ENCODE measurements at places on chromosomes 5 and 9.

DNA sequence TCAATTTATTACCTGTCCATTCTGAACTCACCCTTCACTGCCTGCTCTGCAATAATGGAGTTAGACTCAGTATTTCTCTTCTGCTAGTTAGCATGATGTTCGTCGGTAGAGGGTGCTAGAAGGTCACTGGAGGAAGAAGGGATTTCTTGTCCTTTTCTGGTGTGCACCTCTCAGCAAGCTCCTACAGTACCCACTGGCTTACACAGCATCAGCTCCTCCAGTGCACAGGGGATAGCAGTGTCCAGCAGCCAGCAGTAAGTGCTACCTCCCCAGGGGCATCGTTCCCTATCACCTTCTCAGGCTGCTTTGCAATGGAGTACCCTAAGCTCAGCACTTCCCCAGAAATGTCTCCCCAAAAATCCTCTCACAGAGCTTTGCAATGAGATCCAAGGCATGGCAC is 45.9 kb upstream of the APC start:
- DNase-seq = peak; percentile 57

DNA sequence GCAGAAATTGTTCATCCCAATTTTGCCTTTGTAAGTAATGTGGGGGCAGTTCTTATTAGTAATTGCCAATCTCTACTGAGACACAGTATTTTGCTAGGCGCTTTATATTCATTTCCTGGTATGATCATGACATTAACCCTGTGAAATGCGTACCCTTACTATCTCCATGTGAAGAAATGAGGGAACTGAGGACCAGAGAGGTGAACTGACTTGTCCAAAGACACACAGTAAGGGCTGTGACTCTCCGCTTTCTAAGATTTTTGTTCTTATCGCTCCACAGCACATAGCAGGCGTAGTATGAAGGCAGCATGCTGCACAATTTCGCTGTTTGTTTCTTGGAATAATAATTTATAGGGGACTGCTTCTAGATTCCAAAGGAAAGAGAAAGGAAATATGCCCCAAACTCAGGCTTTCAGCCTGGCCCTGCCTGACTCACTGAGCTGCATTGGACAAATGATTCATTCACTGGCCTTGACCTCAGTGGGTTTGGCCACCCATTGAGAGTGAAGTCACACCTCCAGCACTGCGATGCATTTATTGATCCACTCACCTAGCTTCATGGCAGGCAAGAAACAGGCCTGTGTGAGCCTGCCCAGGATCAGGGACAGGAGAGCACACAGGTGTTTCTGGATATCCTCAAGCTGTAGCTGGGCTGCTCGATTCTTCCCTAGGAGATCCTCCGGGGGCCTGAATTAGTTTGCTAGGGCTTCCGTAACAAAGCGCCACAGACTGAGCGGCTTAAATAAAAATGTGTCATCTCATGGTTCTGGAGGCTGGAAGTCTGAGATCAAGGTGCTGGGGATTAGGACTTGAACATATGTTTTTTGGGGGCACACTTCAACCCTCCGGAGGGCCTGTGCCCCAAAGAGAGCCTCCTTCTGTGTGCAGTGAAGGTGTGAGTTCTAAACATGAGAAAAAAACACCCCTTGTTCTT is 7.2 kb upstream of the DUSP1 start:
- no peak for DNase-seq

DNA sequence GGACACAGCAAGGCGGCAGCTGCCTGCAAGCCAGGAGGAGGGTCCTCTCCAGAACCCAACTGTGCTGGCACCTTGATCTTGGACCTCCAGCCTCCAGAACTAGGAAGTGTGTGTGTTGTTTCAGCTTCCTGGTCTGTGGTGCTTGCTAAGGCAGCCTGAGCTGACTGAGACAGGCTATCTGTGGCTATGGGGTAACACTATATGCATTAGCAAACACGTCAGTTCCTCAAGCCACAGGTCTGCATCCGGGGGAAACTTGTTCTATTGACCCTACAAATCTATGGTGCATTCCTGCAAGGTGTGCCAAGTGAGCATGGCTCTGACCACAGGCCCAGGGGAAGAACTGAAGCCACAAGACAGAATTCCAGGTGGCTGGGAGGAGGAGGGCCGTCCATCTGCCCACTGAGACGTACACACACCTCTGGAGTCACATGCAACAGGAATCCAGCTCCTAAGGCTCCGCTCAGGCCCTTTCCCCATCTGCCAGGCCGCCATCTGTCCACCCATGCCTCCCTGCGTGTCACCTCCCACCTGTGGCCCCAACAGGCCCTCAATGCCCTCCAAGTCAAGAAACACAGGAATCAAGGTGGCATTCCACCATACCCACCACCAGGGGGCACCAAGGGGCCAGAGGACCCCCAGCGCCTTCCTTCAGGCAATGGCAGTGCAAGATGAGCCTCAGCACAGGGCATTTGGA is 174.9 kb downstream of the ROR2 start:
- DNase-seq = peak; percentile 71

GRCh38 chr5:151578326-151579025 is 12.7 kb downstream of the FAT2 start:
- no peak for DNase-seq

- DNase-seq = no peak
Measured at GRCh38 chr5:39116344-39117170, 42.4 kb upstream of the RICTOR start.

- peak; percentile 49 for DNase-seq
Measured at GRCh38 chr5:10354048-10354872, 765 bp downstream of the MARCHF6 start.

- DNase-seq = no peak
Measured at GRCh38 chr5:52132053-52132452, 655.7 kb upstream of the ITGA1 start.

- DNase-seq = no peak
Measured at GRCh38 chr5:89676634-89677033, 732.9 kb downstream of the CETN3 start.
